Foreskin keratinocyte (primary cell): ENCODE measurements at places on chromosomes 2 and 18.
A peak's percentile ranks its signal among the peaks of the same experiment; 100 is the strongest.

GRCh38 chr2:176652300-176653182, 383.3 kb downstream of the MTX2 start:
- DNase-seq: peak; percentile 21

GRCh38 chr2:230949966-230950873, 25.2 kb upstream of the GPR55 start:
- DNase-seq: no peak

GRCh38 chr2:100245681-100246080, 76.6 kb downstream of the LONRF2 start:
- no peak for DNase-seq

DNA sequence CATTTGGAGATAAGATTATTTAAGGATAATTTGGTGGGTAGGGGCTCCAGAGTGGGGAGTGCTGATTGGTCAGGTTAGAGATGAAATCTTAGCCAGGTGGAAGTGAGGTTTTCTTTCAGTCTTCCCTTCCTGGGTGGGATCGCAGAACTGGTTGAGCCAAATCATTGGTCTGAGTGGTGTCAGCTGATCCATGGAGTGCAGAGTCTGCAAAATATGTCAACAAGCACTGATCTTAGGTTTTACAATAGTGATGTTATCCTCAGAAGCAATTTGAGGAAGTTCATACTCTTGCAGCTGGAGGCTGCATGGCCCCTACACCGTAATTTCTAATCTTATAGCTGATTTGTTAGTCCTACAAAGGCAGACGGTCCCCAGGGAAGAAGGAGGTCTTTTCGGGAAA, 1483.4 kb upstream of the ZEB2 start:
- DNase-seq: no peak

- DNase-seq: no peak
Measured at GRCh38 chr2:23596316-23596885, 211.4 kb downstream of the KLHL29 start.

DNA sequence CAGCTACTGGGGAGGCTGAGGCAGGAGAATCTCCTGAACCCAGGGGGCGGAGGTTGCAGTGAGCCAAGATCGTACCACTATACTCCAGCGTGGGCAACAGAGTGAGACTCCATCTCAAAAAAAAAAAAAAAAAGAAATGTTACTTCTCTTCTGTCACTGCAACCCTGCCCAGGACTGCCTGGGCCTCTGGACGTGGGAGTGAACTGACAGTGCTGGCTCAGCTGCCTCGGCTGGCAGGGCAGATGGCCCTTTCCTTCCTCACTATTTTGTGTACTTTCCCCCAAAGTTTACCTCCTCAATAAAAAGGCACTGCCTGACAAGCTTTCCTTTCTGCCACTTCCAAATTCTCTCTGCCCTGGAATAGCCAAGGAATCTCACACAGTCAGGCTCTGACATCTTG, 12.5 kb upstream of the GPR155 start:
- DNase-seq: no peak

DNA sequence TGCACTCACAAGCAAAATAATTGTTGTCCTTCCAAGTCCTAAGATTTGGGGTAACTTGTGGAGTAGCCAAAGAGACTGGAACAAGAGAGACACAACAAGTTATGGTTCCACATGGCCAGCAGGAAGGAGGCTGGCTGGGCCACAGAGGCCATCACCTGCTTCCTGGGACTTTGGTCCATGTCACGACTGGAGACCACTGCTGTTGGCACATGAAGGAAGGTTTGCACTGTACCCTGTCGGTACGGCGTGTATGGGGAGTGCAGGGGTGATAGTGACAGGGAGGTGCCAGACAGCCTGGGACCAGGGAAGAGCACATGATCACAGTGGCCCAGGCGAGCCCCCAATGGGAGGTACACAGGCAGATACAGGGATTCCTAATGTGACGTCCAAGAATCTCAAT, 15.5 kb downstream of the SLC66A2 start:
- DNase-seq: no peak

- DNase-seq: no peak
Measured at GRCh38 chr18:65347446-65347845, 403.4 kb upstream of the CDH7 start.

GRCh38 chr2:65186872-65187851, 40.5 kb upstream of the ACTR2 start:
- DNase-seq: peak; percentile 25

DNA sequence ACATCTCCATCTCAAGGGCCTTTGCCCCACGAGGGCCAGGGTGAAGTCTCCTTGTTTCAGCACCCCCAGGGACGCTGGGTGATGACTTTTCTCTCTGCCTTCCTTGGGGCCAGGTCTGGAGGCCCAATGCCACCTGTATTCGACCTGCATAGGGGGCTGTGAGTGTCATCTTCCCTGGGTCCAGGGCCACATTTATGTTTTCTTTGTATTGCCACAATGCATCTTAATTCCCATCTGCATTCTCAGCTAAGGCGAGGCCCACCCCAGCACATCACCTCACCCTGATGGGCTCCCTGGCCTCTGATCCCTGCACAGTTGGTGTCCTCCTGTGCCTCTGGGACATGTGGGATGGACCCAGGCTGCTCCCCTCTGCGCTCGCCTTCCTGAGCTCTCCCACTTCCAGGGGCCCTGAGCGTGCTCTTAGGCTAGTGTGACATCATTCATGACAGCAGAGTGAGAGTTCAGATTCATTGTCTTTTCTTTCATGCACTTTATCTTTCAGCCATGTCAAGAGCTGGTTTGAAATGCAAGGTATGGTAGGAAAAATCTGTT, 122.0 kb upstream of the COPS8 start:
- no peak for DNase-seq

DNA sequence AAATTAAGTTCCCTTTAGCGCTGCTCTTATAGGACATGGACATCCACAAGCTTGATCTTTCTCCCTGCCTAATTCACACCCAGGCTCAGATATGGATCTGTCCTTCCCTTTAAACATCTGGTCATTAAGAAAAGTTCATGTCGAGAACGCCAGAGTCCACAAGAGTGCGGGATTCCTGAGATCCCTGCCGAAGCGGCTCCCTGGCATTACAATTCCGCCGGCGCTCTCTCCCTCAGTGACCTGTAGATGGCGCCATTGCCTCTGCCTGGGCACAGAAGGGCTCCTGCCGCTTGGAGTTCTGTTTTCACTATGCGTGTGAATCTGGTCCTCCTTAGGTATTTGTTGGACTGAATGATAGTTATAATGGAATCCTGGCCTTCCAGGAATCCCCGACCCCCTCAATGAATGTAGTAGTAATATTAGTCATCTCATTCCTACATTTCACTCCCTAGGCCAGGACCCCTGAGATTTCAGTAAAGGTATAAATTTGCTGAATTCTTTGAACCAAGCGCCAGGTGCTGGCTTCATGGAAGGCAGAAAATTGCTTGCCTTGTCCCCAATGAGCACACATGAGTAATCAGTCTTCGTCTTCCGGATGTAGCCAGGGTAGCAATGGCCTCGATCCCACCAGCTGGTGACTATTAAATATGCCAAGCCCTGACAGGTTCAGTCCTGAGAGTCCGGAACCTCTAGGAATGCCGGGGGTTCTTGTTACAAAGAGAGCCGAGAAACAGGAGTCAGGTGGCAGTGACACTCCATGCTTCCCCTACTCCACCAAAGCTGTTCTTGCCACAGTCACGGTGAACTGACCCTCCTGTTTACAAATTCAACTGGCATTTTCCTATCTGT, 26.4 kb upstream of the CD207 start:
- DNase-seq: peak; percentile 37

GRCh38 chr2:26922405-26923188, 47.8 kb upstream of the MAPRE3 start:
- no peak for DNase-seq

DNA sequence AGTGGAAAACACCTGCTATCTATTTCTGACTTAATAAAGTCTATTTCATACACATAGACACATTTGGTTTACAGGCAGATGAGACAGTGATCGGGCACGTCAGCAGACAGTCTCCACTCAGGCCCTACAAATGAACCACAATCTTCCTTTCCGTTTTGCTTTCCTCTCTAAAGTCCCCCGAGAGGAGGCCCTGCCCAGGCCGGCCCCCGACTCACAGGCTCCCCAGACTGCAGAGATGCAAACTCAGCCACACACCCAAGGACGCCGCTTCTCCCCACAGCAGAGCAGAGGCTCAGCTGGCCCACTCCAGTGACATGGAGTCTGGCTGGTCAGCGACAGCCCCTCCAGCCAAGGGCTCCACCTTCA, 9.3 kb upstream of the MTERF4 start:
- no peak for DNase-seq

- DNase-seq: no peak
Measured at GRCh38 chr2:123303731-123304130, 721.4 kb upstream of the CNTNAP5 start.

- no peak for DNase-seq
Measured at GRCh38 chr2:114079366-114080004, 189.6 kb downstream of the ACTR3 start.

GRCh38 chr2:64846177-64846576, 143.0 kb upstream of the SLC1A4 start:
- no peak for DNase-seq

GRCh38 chr18:22525883-22526282, 108.2 kb upstream of the CTAGE1 start:
- DNase-seq: no peak

DNA sequence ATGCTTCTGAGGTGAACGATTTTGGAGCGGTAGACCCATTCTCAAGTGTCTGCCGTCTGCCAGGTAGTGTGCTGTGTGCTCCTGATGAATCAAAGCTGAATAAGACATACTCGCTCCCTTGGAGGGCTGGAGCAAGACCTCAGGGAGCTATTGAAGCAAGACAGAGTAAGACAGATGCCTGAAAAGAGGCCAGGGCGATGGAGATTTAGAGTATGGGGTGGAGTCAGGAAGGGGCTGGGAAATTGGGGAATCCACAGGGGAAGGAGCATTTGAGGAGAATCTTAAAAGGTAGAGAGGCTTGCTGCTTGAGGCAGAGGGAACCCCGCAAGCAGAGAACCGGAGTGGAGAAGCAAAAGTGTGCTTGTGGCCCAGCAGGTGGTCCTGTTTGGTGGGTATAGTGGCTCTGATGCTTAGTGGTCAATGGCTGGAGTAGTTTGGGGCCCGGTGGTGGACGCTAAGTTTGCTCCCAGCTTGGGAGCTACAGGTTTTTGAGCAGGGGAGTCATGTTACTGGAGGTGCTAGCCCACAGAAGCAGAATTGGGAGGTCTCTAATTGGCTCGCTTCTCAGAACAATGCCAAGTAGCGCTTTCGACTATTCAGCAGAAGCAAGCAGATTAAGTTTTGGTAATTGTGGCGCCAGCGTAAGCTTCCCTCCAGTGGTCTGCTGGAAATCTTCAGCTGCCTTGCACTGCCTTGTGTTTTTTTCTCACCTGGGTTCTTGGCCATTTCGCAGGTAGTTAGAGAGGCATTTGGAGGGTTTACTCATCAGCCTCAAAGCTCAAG, 2.0 kb downstream of the CNNM4 start:
- no peak for DNase-seq

- no peak for DNase-seq
Measured at GRCh38 chr2:237563816-237564215, 2.6 kb upstream of the PRLH start.

DNA sequence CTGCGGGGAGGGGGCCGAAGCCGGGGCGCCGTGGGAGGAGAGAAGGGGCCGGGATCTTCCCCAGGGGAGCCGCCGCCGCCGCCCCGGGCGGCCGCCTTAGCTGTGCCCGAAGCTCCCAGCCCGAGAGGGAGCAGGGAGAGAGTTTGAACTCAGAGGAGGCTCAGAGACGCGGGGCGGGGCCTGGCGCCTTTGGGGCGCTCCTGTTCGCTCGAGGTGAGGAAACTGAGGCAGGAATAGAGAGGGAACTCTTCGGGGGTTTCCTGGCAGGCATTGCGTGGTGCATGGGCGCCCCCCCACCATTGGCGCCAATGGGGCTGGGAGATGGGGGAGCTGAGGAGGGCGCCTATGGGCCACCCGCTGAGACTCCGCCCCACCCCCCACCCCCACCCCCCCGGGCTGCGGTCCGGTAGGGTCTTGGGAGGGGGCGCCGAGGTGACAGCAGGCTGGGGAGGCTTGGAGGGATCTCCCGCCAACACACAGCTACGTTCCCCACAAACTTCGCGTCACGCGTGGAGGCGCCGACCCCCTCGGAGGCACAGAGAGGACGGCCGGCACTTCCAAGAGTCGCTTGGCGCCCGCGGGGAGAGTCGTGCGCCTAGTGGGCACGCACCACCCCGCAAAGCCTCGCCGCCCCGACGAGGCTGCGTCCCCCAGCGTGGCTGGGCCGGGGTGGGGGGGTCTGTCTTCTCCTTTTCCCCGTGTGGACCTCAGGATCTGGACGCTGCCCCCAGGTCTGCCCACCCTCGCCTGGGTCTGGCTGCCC, 680 bp downstream of the CTDSP1 start:
- DNase-seq: no peak

GRCh38 chr2:138841459-138841858, 61.3 kb upstream of the NXPH2 start:
- DNase-seq: no peak

DNA sequence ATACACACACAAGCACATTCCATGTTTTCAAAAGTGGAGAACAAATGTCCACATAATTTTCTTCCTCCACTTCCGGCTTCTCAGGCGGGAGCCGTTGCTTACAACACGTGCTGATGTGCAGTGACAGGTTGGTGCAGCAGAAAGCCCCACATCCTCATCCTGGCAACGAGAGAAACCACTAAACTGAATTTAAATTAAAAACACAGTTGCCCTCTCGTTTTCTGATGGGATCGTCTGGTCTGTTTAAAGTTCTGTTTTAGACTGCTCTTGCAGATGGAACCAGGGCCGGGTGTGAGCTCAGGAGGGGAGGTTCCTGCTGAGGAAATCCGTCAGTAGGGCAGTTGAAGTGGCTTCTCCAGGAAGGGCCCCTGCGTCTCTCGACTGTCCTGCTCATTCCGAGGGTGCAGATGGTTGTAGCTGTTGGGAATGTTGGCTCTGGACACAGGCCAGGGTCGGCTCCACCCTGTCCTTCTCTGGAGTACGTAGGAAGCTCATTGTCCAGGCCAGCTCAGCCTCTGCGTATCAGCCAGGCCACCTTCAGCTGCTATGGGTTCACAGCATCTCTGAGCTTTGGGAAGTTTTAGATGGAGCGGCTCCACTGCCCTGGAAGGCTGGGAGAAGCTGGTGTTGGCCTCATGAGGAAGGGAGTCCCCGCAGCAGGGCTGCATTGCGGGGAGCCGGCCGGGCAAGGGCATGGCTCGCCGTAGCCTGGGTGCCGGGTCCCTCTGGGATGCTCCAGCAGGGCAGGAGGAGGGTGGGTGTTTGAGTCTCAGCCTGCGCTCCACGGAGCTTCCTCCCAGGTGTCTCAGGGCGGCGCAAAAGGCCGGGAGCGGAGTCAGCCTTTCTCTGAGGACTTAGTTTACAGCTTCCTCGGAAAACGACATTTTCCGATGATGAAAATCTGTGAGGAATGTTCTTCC, 58.3 kb downstream of the NFATC1 start:
- DNase-seq: no peak

DNA sequence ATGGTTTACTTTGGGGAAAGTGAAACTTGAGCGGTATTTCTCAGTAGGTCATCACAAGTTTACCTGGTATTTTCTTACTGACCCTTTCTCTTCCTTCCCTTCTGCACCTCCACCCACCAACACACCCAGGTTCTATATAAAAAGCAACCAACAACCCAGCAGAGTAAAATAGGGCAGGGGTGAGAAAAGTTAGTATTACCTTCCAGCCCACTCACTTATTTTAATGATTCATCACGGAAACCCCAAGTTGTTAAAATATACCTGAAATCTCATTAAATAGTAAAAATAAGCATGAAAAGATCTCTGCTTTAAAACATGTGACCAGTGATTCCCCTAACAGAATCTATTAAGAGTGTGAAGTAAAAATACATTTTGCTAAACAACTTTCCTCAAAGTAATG, 306.1 kb downstream of the ZEB2 start:
- no peak for DNase-seq

GRCh38 chr18:21663578-21663977, 41.0 kb downstream of the ABHD3 start:
- DNase-seq: no peak

GRCh38 chr2:163248376-163249253, 410.0 kb upstream of the KCNH7 start:
- DNase-seq: peak; percentile 45
